ENCODE measurements at places on chromosomes 4 and X. TPM values are rescaled to one million over a fixed set of nuclear protein-coding genes. Genes with fewer than 3 reads are reported as not detected.

The FGA gene
- total RNA-seq = not detected

DNA sequence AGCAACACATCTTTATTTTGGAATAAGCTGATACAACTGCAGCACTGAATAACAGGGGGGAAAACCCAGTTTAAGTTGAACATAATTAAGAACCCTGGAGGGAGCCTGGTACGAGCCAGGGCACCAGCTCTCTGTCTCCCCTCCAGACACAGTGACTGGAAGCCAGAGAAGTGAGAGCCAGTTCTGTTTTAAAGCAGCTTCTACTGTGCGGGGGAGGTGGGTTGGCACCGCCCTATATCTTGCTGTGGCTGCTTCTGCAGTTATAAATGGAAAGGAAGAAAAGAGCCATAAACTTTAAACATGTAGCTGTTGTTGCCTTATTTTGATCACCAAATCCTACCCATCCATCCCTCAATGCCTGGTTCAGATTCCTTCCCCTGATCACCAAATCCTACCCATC is 207.9 kb upstream of the ANXA3 start:
- peak; percentile 31 for DNase-seq

The DYNLT3 gene
- 46.3 TPM for total RNA-seq

DNA sequence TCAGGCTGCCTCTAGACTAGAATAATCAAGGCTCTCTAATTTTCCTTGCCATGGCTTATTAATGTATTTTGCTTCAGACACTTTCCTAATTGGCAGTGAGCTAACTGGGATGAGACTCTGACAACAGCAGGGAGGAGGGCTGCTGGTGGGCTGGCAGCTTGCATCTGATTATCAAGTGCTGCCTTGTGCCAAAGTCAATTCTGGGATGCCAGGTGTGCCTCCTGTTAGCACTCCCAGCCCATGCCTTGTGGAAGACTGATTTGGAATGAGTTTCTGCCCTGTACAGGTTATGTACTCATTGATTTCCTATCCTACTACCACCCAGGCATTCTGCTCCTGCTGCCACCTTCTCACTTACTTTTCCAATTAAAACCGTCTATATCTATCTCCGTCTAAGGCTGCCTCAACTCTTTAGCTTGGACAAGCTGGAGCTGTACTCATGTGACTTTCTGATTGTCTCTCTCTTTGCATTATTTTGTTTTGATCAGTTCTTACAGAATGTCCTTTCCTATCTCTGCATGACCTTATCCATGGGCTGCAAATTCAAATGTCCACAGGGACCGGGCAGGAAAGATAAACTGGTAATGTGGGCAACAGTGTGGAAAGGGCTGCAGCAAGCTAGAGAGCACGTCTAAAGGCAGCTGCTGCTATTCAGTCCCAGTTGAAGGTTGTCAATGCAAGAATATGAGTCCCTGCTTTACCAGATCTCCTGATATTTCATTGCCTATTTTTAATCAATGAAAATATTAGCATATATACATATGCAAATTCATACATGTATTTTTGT is 112.6 kb downstream of the GABRA2 start:
- no peak for DNase-seq

DNA sequence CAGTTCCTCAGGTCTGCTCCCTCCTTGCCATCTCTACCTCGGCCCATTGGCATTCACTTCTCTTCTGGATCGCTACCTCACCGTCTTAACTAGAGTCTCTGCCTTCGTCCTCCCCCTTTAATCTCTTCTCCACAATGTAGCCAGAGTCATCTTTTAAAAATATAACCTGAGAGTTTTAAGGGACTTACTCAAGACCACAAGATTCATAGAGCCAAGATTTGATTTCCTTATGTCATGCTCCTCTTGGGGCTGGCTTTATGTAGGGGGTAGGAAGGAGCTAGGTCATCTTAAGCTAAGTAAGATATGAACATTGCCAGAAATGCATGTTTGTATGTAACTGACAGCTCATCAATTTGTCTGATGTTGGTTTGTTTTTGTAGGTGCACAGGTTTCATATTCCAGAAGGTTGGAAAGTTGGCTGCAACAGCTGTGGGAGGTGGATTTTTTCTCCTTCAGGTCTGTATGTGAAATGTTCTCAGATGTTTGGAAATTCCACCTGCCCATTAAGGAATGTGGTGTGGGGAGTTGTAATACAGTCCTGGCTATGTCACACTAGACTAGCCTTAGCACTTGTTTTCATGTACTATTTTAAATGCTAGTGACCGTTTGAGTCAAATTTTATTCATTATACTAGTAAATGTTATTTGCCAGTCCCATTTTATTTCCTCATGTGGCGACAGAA is 19.6 kb downstream of the FUNDC2 start:
- no peak for DNase-seq

DNA sequence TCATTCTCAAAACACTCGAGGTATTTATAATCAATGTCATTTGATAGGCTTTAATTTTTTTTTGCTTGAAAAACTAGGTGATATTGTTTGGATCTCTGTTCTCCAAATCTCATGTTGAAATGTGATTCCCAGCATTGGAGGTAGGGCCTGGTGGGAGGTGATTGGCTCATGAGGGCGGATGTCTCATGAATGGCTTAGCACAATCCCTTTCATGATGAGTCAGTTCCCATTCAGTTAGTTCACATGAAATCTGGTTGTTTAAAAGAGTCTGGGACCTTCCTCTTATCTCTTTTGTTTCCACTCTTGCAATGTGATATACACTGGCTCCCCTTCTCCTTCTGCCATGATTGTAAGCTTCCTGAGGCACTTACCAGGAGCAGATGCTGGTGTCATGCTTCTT is 638.7 kb downstream of the DMD start:
- DNase-seq = no peak

DNA sequence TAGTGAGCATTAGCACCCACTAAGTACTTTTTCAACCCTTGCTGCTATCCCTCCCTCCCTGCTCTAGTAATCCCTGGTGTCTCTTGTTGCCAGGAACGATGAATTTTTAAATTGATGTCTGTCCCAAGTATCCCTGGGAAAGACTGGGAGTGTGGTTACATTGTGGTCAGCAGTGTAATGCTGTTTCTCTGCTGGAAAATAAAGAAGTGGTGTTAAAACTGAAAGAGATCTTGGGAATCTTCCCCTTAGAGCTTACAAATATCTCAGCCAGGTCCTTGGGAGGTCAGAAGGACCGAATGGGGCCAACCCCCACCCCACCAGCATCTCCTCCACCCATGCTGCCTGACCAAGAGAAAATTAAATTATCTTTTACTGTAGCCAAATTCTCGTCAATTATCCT is 174.5 kb upstream of the MXRA5 start:
- peak; percentile 35 for DNase-seq

GRCh38 chrX:119130911-119131310 is 3.3 kb upstream of the KIAA1210 start:
- DNase-seq = no peak

The DAPP1 gene
- total RNA-seq = not detected

The DTHD1 gene
- not detected for total RNA-seq

The NHS gene
- total RNA-seq = 5.6 TPM

- DNase-seq = no peak
Measured at GRCh38 chr4:151538963-151539362, 130.0 kb downstream of the FHIP1A start.

DNA sequence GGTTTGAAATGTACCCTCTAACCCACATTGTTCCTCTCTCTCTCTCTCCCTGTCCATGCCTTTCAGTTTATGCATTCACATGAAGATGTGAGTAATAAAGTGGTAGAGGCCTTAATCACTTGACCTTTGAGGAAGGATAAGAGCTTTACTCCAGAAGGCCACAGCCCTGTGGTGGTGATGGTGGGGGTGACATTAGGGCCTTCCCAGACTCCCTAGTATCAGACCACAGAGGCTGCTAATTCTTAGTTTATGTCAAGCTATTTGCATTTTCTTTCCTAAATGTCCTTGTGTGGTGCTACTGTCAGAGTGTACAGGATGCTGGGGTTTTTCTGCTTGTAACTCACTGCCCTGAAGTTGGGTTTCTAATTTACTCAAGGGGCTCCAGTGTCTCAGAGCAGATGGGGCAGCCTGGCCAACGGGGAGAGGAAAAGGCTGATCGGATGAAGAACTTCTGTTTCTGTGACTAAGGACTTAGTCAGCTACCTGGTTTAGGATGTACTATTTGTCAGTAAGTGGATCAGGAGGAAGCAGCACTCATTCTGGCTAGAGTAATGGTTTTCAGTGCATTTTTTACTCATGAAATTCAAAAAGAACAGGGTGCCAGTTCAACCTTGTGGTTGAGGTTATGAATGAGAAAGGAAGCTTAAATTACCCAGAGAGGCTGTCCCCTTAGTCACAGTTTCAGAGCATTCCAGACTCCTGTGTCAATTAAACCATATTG is 509.6 kb upstream of the DIPK2B start:
- DNase-seq = peak; percentile 90

GRCh38 chr4:173448608-173449379 is 49.9 kb upstream of the SCRG1 start:
- DNase-seq = peak; percentile 36

DNA sequence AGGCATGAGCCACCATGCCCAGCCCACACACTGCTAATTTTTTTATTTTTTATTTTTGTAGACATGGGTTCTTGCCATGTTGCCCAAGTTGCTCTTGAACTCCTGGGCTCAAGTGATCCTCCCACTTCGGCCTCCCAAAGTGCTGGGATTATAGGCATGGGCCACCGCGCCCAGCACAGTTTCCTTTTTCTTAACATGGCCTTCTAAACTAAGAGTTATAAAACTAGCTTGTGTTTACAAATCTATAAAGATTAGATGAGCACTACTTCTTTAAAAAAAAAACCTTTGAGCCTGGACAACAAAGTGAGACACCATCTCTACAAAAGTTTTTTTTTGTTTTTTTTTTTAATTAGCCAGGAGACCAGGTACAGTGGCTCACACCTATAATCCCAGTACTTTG is 10.7 kb downstream of the GRSF1 start:
- no peak for DNase-seq

DNA sequence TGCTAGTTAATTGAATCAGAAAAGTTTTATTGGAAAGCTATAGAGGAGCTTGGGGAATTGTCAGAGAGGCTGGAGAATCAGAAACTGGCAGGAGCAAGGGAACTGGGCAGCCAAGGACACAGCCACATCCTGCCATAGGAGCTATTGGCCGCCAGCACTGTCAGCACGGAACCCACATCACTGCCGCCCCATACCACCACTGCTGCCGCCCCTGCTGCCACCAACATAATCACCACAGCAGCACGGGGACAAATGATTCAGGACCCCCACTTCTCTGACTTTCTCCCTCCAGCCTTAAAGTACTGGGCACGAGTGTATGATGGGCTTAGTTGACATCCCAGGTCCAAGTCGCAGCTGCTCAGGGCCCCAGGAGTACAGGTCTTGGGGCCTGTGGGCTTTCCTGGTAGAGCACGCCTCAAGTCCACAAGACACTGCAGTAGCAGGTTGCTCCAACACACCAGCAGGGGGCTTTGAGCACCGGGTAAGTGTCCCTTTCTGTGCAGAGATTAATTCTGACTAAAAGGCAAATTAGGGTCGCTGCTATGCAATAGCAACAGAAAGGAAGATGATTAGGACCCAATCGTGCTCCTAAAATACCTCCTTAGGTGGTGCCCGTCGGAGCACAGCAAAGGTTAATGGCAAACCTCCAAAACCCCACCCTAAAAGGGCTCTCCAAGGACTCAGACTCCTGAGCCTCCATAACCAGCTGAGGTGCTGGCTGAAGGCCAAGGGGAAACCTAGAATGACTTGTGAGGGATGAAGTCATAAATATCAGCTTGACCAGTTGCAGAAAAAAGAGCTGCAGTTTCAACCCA is 6.9 kb downstream of the PJA1 start:
- peak; percentile 72 for DNase-seq

The IL2 gene
- not detected for total RNA-seq

GRCh38 chrX:17662391-17662790 is 74.9 kb upstream of the SCML1 start:
- no peak for DNase-seq

DNA sequence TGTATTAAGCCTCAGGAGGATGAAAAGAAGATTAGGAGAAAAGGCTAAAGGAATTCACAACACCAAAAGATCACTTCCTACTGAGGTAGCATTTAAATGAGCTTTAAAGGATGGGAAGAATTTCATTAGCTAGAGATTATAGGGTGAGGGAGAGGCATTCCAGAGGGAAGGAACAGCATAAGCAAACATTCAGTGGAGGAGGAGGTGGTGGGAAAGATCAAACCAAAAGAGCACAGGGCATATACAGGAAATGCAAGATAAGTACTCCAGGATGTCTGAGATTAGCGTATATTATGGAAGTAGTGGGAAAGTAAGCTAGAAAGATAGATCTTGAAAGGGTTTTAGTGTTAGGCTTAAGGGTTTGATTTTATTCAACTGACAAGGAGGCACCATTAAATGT is 84.8 kb downstream of the COL4A6 start:
- DNase-seq = no peak

DNA sequence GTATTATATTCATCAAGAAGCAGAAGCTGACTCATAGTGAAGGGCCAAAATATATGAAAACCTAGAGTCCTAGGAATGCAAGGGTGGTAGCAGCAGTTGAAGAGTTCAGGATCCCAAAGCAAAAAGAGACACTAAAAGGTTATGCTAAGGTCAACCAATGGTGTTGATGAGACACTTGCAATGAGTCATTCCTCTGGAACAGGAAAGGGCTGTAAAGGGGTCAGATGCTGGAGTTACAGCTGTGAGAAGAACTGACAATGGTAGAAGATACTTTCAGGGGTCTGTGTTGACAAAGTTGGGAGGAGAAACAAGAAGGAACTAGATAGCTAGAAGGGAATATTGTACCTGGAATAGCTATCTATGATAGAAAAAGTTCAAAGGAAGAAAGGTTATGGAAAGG is 47.5 kb downstream of the ZGRF1 start:
- peak; percentile 41 for DNase-seq

GRCh38 chr4:4418676-4419390 is 31.9 kb downstream of the NSG1 start:
- DNase-seq = no peak

DNA sequence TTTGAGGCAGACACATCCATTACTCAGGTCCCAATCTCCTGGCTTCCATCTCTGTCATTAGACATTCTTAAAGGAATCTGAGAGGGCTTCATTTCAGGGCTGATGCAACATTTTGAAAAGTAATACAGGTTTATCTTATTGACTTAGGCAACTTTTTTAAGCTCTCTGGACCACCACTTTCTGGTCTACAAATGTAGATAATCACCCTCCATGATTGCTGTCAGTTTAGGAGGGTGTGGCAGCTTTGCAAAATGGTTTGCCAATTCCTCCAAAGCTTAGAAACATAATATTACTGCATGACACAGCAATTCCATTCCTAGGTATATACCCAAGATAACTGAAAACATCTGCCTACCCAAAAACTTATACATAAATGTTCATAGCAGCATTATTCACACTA is 77.6 kb downstream of the ARHGAP6 start:
- DNase-seq = no peak

DNA sequence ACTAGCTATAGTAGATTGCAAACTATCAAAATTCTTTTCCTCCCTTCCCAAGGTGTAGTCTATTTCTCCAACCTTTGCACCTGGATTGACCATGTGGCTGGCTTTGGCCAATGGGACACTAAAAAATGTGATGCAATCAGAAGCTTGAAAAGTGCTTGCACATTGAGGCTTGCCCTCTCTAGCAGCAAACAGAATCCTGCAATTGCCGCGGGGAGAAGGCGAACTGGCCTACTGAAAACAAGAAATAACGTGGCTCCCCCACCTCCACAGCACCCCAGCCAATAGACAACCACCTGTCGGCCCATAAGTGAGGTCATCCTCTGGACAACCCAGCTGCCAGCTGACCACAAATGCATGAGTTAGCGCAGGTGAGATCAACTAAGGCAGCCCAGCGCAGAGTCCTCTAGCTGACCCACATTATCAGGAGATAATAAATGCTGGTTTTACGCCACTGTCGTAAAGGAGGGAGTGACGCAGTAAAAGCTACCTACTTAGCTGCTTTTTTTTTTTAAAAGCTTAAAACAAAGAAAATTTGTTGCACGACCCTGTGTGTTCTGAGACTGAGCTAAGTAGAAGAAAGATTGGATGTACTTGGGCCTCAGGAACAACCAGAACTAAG is 95.2 kb downstream of the GK start:
- DNase-seq = no peak

Data from GM23248 (cell line).